Left cardiac atrium (tissue), 4 donors: ENCODE measurements at places on chromosomes 11 and 22. TPM values are rescaled to one million over a fixed set of nuclear protein-coding genes. Genes with fewer than 3 reads are reported as not detected.

GRCh38 chr22:31039393-31039792 lies 41.7 kb upstream of the SMTN start:
- DNase-seq, result no peak

DNA sequence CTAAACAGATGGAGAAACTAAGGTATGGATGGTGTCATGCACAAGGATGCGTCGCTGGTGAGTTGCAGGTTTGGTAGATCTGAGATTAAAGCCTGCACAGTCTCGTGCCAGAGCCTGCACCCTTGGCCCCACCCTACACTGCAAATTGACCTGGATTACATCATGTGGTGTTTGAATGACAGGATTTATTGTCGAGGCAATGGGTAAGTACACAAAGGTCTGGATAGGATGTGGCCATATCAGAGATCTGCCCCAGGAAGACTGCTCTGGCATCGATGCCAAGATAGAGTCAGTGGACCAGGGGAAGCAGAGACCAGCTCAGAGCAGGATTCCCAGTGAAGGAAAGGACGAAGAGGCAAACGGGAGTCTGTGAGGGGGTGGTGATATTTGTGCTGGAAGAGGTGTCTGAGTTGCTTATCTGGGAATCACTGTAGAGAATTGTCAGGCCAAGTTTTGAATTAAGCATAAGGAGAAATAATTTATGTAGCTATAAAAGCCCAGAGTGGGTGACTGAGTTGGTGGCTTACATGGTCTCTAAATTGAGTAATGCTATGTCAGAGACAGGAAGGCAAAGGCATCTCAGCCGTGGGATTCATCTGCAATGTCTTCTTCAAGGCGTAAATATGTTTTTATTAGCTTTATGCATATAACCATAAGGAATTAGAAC lies 499.6 kb upstream of the B3GAT1 start:
- DNase-seq, result no peak

DNA sequence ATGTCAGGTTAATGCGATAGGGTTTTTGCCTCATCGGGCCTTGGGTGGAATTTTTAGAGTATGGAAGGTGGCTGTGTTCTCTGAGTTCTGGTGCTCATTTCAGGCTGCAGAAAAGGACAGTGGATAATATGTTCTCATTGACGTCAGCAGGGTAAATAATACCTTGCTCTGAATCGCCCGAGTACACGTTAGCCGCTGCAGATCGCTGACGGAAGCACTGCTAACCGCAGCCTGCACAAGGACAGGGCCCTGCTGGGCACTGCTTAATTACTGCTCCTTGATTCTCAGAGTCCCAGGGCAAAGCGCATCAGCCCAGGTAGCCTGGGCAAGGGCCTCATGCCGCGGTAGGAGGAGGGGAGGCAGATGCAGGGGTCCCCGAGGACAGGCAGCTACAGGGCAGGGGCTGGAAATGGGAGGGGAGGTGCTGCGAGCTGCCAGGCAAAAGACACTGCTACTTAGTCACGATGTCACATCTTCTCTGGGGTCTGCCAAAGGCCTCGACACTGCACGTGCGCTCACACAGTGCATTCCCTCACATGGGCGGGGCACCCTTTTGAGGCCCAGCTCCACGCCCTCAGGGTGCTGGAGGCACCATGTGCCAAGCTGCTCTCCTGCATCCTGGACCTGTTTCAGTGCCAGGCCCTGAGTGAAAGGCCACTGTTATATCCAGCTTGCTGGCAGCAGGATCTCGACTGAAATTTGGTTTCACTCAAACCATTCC lies 35.2 kb downstream of the PPP2R1B start:
- peak; percentile 74 for DNase-seq

GRCh38 chr22:20187777-20188566 lies 37.1 kb upstream of the CCDC188 start:
- DNase-seq, result no peak

GRCh38 chr11:108914981-108915380 lies 250.1 kb downstream of the DDX10 start:
- no peak for DNase-seq

DNA sequence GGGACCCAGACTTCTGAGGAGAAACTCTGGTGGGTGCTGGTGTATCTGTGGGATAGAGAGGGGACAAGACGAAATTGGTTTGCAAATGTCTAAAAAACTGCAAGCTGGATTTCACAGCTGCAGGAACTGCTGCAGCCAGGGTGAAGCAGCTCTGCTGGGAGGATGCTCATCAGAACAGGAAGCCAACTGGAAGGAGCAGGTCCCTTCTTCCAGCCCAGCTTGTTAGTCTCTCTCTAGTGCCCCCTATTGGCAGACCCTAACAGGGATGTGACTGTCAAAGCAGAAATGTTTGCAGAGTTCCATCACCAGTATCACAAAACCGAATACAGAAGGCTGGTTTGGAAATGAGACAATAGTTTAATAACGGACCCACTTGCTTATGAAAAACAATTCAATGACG lies 74.8 kb upstream of the SLC22A12 start:
- no peak for DNase-seq

DNA sequence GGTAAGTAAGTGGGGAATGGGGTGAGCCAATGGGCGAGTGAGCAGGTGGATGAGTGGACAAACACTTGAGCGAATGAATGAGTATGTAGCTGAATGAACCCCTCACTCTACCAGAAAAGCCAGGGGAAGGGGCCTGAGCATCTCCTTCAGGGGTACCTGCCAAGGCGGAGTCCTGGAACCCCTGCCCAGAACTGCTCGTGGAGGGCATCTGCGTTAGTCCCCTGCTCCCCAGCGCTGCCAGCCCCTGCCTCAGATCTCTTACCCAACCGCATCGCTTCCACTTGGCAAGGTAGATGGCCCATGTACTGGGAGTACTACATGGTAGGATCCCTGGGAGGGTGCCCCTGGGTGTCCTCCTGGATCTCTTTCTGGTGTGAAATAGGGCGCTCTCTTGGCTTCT lies 7.4 kb upstream of the ANO1 start:
- DNase-seq, result no peak

DNA sequence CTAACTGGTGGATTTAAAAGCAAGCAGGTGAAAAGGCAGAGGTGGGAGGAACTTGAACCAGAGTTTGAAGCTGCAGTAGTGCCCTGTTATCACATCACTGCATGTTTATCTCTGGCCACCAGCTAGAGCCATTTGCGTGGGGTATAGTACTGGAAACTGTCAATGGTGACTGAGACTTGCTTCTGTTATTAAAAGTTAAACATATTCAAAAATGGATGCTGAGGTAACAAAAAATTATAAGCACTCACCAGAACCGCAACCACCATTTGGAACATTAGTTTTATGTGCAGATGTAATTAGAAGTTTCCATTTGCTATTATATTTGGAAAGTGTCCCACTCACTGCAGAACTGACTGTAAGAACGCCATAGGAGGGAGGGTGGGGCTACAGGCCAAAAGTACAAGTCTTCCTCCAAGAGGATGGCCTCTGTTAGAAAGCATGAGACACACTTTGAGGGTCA lies 1.2 kb upstream of the CD59 start:
- DNase-seq, result no peak

DNA sequence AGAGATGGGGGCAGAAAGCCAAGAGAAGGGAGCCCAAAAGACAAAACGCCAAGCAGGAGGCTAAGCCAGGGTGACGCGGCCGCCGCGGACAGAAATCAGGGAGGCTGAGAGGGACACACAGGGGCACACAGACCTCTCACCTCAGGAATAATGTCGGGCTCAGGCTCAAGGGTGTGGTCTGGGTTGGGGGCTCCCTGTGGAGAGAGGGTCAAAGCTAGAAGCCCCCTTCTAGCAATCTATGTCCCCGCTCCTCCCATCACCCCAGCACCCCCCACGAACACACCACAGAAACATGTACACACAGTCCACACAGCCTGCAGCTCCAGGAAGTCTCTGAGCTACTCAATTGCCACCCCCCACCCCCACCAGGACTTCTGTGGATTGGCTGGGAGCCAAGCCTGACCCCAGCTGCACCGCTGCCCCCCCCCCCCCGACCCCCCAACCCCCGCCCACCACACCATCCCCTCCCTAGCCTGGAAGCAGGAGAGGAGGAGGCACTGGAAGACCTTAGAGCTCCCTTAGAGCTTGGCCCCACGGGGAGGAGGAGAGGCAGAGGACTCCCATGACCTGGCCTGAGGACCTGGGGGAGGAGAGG lies 6.9 kb downstream of the BCL9L start:
- DNase-seq, result no peak

DNA sequence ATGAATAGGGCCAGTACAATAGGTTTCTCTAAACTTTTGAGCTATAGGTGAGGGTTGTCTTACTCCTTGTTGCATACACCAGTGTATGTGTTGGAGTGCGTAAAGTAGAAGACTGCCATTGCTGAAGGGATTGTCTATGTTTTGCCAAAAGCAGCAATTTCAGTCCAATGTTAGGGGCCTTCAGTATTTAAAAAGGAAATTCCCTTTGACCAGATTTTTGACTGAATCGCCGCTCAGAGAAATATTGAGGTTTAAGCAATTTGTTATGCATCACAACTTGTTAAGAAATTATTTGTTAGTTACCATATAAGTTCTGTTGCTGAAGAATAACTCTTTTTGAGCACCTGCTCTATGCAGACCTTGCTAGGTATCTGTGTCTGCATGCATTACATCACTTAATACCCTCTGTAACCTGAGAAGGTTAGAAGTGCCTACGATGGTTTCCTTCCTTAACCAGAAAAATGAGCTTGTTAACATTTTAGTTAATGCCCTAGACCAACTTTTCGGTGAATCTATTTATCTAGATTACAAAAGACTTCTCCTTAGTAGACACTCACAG lies 33.9 kb downstream of the MMP20 start:
- DNase-seq, result no peak

GRCh38 chr11:112004389-112004788 lies 20.8 kb upstream of the DLAT start:
- DNase-seq, result no peak

GRCh38 chr11:10743354-10744000 lies 7.6 kb upstream of the CTR9 start:
- no peak for DNase-seq

- DNase-seq, result peak; percentile 8
Observed at GRCh38 chr11:69472541-69473275, 8.8 kb upstream of the LINC01488 start.

GRCh38 chr22:28983788-28984441 lies 77.7 kb downstream of the C22orf31 start:
- no peak for DNase-seq

MUC5AC gene
- total RNA-seq, result not detected

SCUBE1 gene
- 0.97 TPM for total RNA-seq

DEFB131B gene
- total RNA-seq, result not detected
